ENCODE measurements at places on chromosomes 3 and 15.

DNA sequence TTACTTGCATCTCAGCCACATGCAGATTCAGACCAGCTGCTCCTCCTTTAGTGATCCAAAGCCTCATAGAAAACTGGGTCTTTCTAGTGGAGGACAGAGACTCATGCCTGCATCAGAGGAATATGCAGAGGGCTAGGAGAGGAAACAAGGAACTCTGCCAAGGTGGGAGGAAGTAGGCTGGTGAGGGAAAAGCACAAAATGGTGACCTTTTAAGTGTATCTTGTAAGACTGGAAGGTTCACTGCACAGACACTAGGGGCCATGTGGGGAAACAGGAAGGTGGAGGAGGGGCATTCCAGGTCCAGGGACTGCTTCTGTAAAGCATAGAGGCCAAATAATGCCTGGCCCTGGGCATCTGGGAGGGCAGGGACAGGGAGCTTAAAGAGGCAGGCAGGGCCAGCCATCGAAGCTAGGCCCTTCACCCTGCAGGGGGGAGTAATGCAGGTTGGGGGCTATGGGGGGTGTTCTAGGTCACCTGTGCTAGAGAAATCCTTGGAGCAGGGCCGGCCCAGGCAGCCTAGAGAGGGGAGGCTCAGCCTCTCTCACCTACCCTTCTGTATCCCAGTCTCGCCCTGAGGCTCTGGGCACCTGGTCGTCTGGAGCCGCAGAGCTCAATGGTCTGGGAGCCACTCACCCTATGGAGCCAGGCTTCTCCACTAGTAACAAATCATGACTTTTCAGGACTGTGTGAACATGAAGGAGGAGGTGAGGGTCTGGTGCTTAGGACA, 117.7 kb downstream of the DNAJB8 start:
- no peak for DNase-seq

DNA sequence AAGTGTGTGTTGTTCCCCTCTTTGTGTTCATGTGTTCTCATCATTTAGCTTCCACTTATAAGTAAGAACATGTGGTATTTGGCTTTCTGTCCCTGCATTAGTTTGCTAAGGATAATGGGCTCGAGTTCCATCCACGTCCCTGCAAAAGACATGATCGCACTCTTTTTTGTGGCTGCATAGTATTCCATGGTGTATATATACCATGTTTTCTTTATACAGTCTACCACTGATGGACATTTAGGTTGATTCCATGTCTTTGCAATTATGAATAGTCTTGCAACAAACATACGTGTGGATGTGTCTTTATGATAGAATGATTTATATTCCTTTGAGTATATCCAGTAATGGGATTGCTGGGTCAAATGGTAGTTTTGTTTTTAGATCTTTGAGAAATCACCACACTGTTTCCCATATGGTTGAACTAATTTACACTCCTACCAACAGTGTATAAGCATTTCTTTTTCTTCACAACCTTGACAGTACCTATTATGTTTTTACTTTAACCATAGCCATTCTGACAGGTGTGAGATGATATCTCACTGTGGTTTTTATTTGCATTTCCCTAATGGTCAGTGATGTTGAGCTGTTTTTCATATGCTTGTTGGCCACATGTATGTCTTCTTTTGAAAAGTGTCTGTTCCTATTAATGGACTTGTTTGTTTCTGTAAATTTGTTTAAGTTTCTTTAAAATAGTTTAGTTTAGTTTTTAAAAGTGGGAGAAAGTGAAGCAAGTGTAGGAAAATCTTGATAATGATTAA, 21.9 kb upstream of the SLC30A4 start:
- DNase-seq: no peak

- no peak for DNase-seq
These were observed 237.4 kb upstream of the NR2F2 start for GRCh38 chr15:96093063-96093462.

DNA sequence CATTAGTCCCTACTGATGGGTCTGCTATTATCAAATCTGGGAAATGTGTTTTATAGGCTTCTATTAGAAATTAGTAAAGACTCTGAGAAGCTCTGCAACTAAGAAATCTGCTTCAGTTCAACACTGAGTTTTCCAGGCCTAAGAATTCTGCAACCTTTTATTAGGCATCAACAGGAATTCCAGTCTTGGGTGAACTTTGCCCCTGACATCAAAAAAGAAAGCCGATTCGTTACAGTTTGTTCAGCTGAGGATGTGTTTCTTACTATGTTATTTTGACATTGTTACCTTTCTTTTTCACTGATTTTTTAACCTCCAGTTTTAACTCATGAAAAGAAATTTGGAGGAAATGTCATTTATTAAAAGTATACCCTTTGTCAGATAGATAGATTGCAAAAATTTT, 131.5 kb upstream of the KCNH8 start:
- DNase-seq: no peak

DNA sequence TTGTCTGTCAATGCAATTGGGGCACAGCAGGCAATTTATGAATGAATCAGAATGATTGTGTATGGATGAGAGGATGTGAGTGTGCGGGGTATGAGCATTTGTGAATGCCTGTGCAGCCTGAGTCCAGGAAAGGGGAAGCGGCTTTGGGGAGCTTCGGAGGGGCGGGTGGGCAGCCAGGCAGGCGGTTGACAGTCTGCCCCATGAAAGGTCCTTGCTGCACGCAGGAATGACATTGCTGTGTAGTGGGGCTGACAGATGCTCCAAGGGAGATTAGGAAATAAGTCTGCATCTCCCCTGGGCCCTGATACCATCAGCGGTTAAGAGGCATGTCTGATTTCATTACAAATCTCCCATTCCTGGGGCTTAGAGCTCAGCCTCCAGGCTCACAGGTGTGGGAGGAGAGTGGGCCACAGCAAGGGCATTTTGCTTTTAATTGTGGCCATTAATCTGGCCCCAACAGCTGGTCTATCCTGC, 26.4 kb upstream of the TSPAN3 start:
- DNase-seq: no peak

Measured in T-cell (primary cell).